ENCODE measurements at places on chromosomes 7 and 10. TPM values are rescaled to one million over a fixed set of nuclear protein-coding genes. Genes with fewer than 3 reads are reported as not detected.
A peak's percentile ranks its signal among the peaks of the same experiment; 100 is the strongest.

Gene NEUROD6
- total RNA-seq = not detected

Gene SPOCK2
- total RNA-seq = 0.33 TPM

- DNase-seq = peak; percentile 74
These were observed 255.7 kb downstream of the TNS3 start for GRCh38 chr7:47326220-47326619.

DNA sequence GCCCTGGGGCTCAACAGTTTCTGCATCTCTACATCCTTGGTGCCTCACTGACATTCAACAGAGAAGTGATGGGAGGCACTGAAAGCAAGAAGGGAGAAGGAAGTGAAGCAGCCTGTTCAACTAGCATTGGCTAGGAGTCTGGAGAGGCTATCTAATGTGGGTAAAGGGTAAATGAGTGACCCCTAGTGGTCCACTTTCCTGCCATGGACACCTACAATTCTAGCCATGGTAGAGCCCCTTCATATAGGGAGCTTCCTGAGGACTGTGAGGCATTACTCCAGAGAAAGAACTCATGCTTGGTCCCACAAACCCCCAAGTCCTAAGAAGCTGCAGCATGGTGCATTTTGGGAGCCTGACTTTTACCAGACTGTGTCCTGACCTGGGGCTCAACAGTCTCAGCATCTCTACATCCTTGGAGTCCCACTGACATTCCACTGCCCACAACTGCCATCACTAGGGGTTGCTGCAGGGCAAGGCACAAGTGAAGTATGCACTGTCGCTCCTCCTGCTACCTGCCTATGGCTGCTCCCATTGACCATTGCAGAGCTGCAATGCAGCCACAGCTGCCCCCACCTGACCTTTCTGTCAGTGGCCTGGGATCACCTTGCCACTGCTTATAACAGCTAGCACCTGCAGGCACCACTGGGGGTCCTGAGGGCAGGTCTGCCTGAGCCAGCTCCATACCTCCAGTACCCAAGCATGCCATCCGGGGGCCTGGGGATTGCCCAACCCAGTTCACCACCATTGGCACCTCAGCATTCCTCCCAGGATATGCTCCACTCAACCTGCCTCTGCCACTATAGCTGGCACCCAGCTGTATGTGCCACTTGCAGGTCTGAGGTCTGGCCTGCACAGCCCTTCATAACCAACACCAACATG, 44.1 kb upstream of the CDK6 start:
- DNase-seq = peak; percentile 9

DNA sequence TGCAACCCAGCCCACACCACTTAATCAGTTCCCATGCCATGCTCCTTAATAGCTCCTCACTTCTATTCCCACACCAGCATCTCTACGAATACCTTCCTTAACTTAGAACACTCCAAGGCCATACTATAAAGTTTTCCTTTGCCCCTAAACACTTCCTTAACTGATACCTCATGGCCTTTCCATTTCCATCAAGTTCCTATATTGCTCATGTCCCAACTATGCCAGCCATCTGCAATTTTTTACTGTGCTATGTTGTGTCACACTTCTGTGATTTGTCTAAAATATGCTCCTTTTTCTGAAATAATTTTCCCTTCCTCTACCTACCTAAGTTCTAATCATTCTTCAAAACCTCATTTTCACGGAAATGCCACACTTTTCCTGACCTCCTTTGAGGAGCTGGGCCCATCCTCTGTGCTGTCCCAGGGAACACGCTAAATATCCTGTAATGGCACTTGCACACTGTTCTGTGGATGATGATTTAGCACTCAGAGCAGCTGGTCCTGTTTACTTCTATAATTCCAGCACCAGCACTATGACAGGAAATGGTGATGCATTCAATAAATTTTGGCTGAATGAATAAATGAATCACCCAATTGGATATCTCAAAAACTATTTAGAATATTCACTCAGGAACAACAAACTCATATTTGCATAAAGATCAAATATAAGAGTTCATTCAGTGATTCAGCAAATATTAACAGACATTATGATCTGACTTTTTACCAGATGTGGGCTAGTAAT, 266.5 kb upstream of the HGF start:
- DNase-seq = peak; percentile 86

DNA sequence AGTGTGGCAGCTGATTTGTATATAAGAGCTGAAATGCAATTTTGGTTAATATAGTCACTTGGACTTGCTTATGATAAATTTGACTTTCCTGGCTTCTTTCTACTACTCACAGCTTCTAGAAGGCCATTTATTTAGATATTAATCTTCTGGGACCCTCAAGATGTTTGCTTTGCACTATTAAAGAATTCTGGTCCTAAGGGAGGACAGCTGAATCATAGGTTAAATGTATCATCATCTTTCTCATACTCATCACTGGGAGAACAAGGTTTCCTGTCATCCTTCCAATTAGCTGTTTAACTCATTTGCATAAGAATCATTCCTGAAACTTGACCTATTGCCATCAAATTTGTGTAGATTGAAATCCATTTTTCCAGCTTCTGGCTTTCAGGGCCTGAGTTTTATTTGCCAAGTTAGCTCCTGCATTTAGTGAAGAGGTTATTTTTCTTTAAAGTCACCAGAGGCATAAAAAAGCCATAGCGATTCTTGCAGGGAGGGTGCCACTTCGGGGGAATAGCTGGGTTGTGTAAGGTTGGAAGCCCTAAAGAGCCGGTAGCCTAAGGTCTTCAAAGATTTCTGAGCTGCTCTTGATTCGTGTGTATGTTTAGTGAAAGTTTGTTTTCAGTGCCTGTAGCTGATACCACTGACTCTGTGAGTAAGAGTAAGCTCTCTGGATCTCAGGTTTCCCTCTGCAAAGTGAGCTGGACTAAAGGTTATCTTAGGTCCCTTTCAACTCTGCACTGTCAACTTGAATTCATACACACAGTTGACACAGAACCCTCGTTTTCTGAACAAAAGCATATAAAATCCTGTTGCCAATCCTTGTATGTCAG, 4.3 kb downstream of the MAP3K8 start:
- peak; percentile 55 for DNase-seq

Gene PRKAR2B
- total RNA-seq = 12.6 TPM

DNA sequence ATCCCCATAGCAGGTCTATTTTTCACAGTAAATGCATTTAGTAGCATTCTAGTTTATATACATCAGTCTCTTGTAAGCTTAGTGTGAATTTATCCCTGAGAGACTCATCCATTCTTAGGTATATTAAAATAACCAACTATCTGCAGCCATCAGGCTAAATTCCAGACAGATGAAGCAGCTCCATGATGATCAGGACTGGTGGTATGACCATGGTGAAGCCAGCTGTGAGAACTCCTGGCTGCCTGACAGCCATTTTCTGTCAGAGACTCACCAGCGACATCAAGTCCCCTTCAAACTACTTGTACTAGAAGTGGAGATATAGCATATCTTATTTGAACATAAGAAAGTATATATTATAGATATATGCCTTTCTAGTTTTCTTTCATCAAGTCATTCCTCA, 70.3 kb upstream of the GSDME start:
- peak; percentile 86 for DNase-seq

DNA sequence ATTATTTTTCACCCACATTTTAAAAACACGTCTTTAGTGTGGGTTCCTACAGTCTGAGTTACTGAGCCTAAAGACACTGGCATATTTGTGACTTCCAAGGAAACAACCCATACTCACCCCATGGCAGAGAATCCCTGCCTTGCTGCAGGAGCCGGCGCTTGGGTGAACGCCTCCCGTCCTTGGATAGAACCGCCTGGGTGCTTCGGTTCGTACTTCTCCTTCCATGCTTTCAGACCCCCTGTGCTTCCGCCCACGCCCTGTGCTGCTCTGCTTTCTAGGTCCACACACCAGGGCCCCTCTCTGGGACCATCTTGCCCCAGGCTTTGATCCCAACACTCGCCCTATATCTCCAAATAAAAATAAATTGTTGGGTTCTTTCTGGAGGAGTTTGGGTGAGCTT, 125.8 kb downstream of the PTPRN2 start:
- DNase-seq = no peak

- no peak for DNase-seq
These were observed 38.4 kb downstream of the ATXN7L1 start for GRCh38 chr7:105837765-105838626.

- DNase-seq = peak; percentile 36
These were observed 37.0 kb downstream of the RBM20 start for GRCh38 chr10:110681023-110681681.

Gene NME8
- not detected for total RNA-seq

GRCh38 chr10:49749556-49750491, 12.3 kb downstream of the OGDHL start:
- no peak for DNase-seq

GRCh38 chr7:77417801-77418200, 1.7 kb upstream of the GSAP start:
- DNase-seq = no peak

Data from fibroblast of lung (primary cell).